ENCODE measurements at places on chromosomes 12 and 14.

GRCh38 chr14:74593241-74593953 lies 18.6 kb downstream of the LTBP2 start:
- peak; percentile 56 for DNase-seq

- no peak for DNase-seq
These were observed 12.0 kb downstream of the NCOR2 start for GRCh38 chr12:124555168-124556073.

DNA sequence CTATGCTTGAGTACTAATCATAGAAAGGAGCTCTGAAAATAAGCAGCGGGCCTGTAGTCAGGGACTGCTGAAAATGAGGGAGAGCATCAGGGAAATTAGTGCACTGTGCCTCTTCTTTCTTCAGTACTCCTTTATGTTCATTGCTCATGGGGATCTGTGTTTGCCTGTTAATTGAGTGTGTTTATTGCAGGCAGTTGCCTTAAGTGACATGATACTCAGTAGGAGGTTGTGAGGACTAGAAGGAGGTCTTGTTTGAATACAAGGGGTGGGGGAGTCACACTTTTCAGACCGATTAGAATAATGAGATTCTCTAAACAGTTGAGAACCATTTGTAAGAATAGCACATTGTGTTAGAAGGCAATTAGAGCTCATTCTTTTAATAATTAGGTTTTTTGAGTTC lies 102.6 kb upstream of the SLCO1C1 start:
- no peak for DNase-seq

DNA sequence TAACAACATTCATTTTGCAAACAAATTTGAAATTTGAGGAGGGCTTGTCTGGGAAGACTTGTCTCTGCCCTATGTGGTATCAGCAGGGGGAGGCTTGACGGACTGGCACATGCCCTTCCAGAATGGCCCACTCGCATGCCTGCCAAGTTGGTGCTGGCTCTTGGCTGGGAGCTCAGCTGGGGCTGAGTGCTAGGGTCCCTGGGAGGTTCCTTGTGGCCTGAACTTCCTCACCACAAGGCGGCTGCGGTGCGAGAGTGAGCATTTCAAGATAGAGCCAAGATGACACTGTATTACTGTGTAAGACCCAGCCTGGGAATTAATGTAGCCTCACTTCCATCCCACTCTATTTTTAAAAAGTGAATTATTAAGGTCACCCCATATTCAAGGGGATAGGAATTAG lies 271.6 kb upstream of the PLEKHG7 start:
- no peak for DNase-seq

GRCh38 chr12:124862768-124863415 lies 772 bp downstream of the SCARB1 start:
- DNase-seq = peak; percentile 21

DNA sequence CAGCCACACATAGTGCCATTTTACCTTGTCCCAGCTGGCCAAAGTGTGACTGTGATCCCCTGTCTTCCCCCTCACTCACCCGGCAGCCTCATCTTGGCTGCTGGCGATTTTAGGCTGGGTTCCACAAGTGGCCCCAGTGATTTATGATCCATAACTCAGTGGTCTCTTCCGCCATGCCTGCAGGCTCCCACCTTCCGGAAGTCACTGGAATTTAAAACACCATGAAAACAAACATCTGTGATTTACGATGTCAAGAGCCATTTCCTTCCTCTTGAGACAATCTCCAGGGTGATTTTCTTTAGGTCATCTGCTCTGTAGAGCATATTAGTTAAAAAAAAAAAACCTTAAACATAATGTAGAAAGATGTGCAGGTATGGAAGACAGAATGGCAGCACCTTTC lies 282.3 kb downstream of the CACNA1C start:
- no peak for DNase-seq

GRCh38 chr12:108635997-108636808 lies 2.5 kb upstream of the SELPLG start:
- DNase-seq = no peak

DNA sequence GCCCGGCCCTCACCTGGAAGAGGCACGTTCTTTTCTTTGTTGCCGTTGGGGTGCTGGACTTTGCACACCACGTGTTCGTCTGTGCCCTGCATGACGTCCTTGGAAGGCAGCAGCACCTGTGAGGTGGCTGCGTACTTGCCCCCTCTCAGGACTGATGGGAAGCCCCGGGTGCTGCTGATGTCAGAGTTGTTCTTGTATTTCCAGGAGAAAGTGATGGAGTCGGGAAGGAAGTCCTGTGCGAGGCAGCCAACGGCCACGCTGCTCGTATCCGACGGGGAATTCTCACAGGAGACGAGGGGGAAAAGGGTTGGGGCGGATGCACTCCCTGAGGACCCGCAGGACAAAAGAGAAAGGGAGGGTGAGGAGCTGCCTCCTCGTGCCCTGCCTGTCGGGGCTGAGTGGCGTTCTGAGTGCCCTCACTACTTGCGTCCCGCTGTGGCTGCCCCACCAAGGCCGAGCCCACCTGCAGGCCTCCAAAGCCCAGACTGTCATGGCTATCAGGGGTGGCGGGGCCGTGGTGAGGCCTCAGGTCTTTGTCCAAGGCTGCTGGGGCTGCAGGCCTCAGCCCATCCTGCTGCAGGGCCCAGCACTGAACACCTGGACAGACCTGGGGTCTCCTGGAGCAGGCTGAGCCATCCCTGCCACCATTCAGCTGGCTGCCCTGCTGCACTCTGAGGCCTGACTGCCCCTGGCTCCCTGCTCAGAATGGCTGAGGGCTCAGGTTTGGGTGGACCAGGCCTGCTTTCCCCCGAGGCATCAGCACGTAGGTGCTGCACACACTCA lies 329.7 kb downstream of the TMEM121 start:
- no peak for DNase-seq

GRCh38 chr12:103249607-103250006 lies 246.2 kb downstream of the C12orf42 start:
- no peak for DNase-seq

DNA sequence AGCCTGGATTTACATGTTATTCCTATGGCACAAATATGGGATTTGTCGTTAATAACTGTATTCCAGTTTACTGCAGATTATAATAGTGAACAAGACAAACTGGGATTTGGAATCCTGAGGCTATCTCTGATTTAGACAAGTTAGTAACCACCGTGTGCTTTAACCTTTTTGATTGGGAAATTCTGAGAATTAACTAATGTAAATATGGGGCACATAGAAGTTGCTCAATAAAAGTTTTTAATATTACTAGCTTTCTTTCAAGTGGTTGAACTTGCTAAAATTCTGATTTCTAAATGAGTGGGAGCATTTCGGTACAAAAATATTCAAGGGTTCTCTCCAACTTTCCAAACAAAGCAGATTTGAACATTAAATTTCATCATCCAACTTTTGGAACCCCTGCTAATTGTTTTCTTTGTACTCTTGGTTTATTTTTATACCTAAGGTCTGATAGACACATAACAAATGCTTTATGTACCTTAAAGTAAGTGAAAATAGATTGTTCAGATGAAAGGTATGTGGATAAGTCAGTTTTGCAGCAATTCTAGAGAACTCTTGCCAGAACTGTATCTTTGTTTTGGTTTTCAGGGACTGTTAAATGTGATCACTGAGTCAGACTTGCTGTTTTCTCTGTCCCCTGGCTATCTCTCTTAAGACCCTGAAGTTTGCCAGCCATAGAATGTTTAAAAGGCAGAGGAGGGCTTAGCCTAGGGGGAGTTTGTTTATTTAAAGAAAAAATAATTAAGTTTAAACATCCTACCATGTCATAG lies 57.5 kb downstream of the FRS2 start:
- peak; percentile 80 for DNase-seq

DNA sequence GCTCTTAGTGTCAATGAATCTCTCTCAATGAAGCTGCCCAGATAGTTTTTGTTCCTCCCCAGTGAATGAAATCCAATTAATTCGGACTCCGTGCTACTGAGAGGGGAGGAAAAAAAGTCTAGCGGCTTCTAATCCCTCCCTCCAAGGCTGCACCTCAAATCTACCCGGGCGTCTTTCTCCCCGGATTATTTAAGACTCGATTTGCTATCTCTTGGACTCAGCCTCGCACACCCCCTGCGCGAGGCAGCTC lies 134 bp downstream of the DUSP6 start:
- no peak for DNase-seq

- no peak for DNase-seq
These were observed 21.0 kb upstream of the RIC8B start for GRCh38 chr12:106753526-106753925.

- DNase-seq = peak; percentile 80
These were observed 4.4 kb upstream of the DNAJC22 start for GRCh38 chr12:49342066-49342913.

DNA sequence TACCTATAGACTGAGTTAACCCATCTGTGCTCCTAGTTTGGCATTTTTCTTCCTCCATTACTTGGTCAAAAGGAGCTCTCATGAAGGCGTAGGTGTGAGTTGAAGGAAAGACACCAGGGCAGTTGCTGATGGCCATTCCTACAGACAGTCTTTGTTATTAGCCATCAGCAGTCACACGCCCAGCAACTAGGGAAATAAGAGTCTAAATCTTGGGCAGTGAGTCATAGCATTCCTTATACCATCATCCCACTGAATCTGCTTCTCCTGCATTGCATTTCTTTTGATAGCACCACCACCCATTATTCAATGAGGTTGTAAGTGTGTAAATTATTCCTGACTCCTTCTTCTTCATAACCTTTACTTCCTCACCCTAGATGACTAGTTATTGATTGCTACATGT lies 150.9 kb upstream of the IGF1 start:
- DNase-seq = peak; percentile 51

GRCh38 chr12:47612953-47613352 lies 92.9 kb downstream of the RPAP3 start:
- DNase-seq = no peak

DNA sequence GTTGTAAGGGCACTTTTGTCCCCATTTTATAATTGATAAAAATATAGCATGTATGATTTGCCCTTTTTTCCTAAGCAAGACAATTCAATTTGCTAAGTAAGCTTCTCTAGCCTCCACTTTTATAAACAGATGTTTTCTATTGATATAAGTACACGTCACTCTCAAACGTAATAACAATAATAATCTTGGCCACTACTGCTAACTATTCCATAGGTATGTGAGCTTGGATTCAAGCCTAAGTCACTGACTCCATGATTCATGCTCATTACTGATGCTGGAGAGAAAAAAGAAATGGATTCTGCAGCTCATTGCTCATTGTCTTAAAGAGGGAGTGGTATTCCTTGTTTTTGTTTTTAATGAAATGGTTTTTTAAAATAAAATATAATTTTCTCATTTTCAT lies 661.0 kb downstream of the GALC start:
- DNase-seq = peak; percentile 35

DNA sequence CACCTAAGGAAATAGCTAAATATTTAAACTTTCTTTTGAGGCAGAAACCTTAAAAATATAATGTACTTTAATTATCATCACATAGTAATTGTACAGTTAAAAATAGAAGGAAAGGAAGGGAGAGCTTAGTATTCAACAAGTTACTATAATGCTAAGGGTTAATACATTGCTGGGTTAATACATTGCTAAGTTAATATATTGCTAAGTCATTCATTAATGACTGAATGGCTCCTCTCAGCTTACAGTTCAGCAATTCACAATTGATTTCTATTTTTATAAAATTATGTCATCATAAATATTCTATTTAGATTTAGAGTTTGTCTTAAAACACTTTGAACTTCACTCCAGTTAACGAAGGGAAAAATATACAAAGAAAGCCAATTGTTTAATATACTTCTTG lies 207.9 kb downstream of the BMP4 start:
- no peak for DNase-seq

- DNase-seq = peak; percentile 44
These were observed 262.6 kb upstream of the BTG1 start for GRCh38 chr12:92408072-92408900.

DNA sequence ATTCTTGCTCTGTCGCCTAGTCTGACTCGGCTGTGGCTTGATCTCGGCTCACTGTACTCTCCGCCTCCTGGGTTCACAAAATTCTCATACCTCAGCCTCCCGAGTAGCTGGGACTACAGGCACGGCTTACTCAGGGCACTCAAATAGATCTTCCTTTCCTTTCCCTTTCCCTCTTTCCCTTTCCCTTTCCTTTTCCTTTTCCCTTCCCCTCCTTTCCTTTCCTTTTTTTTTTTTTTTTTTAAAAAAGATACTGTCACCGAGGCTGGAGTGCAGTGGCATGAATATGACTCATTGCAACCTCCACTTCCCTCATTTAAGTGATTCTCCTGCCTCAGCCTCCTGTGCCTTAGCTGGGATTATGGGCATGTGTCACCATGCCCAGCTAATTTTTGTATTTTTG lies 86.0 kb downstream of the AEBP2 start:
- DNase-seq = no peak

DNA sequence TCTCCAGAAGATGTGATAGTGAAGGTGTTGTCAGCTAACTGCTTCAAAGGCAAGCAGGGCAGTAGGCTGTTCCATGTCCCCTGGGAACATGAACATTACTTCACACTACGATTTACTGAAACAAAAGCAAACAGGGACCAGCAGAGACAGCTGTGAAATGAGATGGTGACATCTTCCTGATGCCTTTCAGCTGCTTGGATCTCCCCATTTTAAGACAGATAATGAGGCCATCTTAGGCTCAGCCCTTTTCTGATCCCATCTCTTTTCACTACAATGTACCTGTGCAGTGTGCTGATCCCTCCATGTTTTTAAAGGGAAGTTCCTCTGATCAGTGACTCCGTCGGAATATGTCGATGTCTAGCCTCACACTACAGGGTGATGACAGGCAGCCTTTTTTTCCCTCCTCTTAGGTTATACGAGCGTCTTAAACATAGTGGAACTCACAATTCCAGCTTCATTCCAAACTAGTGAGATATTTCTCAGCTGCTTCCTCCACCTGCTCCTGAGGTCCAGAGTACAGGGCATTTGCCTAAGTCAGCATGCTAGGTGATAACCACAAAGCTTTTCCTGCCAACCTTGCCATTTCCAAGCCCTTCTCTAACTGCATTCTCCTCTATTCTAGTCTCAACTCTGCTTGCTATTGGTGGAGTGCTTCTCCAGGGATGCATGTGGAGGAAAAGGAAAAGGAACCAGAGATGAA lies 87.6 kb upstream of the EGLN3 start:
- DNase-seq = no peak

GRCh38 chr12:12265571-12266388 lies 1.1 kb downstream of the LRP6 start:
- peak; percentile 56 for DNase-seq

DNA sequence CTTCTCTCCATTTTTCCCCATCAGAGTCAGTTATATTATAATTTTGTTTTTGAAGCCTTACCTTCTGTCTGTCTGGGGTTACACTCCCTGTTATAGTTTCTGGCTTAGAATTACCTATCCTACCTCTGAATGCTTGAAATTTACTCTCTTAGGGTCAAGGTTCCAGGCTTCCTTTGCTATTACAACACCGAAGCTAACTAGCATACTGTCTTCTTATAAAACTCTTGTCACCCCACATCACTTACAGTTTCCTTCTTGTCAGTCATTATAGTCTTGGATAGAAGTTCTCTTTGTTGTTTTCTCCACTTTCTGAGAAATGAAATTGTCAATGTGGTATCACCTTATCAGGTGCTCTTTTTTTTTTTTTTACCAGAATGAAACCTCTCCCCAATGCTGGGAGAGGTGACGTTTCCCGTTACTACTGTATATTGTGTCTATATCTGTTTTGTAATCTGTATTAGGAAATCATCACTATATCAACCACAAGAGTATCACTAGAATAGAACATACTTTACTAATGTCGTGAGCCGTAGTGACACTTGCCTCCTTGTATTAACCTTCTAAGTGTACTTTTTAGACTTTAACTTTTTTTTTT lies 69.2 kb upstream of the PSMA6 start:
- DNase-seq = no peak

- DNase-seq = no peak
These were observed 342.6 kb upstream of the CCDC196 start for GRCh38 chr14:66143387-66144112.

- DNase-seq = no peak
These were observed 42.5 kb downstream of the PRKAB1 start for GRCh38 chr12:119710374-119710964.
